ENCODE measurements at places on chromosomes 7 and 10.

DNA sequence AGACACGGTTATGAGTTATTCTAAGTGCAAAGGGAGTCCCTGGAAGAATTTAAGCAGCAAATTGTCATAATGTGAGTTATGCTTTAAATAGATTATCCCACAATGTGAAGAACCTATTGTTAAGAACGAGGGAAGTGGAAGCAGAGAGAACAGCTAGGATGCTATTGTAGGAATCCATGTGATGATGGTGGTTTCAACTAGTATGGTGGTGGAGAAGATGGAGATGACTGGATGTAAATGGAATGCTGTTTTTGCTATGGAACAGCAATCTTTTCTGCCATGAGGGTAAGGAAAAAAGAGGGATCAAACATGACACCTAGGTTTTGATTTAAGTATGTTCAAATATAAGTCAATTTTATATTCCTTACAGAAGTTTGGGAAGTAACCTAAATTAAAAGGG lies 191.3 kb downstream of the RNF133 start:
- no peak for DNase-seq

- DNase-seq, result no peak
Observed at GRCh38 chr10:44325157-44325556, 59.7 kb downstream of the CXCL12 start.

DNA sequence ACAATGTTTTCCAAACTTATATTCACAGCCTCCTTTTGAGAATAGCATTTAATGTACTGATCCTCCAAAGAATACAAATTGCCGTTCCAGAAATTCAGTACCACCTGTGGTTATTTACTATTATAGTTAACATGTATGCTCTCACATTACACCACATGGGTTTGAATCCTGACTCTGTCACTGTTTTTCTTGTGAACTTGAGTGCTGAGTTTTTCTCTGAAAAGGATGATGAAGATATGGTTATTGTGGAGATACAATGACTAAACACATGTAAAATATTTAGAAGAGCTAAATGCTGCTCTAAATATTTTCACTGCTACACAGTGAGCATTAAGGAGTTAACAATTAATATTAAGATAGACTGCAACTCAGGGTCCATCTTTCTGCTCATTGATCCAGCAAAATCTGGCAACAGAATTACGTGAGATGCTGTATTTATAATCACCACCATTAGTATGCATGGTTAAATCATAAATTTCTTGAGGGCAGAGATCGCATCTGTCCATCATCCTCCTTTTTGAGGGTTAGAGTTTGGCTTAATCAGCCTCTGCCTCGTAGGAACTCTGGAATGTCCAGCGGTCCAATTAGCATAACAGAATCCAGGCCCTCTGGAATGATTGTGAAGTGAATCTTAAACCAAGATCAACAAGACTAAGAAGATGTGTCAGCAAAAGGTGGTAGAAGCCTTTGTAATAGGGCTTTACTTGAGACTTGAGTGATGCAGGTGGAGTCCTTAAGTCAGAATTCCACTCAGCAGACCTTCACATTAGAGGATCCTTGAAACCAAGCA lies 152.8 kb downstream of the MACC1 start:
- no peak for DNase-seq

DNA sequence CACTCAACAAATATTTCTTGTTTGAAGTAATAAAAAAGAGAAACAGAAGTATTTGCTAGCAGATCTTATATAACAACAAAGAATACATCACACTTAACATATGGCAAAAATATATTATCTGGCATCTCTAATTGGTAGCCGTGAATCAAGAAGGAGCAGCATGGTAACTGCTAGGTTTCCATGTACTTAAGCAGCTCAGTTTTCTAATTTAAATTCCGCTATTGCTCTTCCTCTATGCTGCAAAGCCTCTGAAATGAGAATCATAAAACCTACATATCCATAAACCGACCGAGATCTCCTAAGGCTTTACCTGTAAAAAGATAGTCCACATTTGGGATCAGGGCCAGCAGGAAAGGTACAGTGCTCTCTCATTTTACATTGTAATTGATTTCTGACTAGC lies 76.6 kb upstream of the PTPRZ1 start:
- DNase-seq, result no peak

GRCh38 chr7:143375298-143376034 lies 5.7 kb upstream of the ZYX start:
- peak; percentile 7 for DNase-seq

GRCh38 chr7:75696263-75697037 lies 42.3 kb downstream of the HIP1 start:
- no peak for DNase-seq

DNA sequence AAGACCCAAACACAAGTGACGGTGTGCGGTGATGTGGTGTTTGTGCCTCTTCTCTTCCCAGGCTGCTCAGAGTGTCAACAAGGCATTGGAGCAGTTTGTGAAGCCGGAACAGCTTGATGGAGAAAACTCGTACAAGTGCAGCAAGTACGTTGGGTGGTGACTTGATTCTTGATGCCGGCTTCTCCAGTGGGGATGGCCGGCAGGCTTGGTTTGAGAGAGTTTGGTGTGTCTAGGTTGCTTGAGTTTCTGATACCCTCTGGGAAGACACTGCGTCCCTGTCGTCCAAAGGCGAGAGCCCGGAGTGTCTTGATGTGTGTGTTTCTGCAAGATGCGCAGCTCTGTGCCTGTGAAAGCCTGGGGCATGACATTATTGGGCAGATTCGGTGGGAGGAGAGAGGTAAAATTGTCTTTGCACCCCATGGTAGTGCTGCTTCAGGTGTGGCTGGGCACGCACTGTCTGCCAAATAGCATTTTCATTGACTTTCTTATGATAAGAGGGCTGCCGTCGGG lies 111.8 kb downstream of the ANKRD61 start:
- no peak for DNase-seq

GRCh38 chr10:70132098-70133029 lies at the start of gene AIFM2:
TSS of gene AIFM2 (minus strand) at chr10:70132825. CDS start at chr10:70124084, 8,741 bp downstream.
- DNase-seq, result no peak

GRCh38 chr10:81903472-81903871 lies 28.5 kb downstream of the NRG3 start:
- no peak for DNase-seq

GRCh38 chr10:22623633-22624253 lies 90.6 kb downstream of the PIP4K2A start:
- peak; percentile 92 for DNase-seq

DNA sequence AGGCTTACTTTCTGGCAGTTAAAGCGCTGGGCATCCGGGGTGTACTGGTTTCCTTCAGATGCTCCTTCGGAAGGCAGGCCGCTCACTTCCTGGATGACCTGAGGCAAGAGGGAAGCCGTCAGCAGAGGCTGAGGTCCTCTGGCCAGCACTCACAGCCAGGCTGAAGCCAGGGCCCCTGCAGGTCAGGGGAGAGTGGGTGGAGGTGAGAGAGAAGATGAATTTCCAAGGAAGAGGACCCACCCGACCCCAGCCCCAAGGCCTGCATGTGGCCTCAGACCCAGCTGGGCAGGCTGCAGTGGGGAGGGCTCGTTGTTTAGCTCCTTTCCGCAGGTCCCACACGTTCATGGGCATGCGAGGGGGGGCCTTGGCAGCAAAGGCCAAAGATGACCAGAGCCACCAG lies 71.3 kb downstream of the VWA2 start:
- DNase-seq, result no peak

- DNase-seq, result no peak
Observed at GRCh38 chr10:299969-300368, 164.7 kb downstream of the ZMYND11 start.

- no peak for DNase-seq
Observed at GRCh38 chr10:113061054-113061430, 111.0 kb downstream of the TCF7L2 start.
